ENCODE measurements at places on chromosomes 2 and 18. TPM values are rescaled to one million over a fixed set of nuclear protein-coding genes. Genes with fewer than 3 reads are reported as not detected.

DNA sequence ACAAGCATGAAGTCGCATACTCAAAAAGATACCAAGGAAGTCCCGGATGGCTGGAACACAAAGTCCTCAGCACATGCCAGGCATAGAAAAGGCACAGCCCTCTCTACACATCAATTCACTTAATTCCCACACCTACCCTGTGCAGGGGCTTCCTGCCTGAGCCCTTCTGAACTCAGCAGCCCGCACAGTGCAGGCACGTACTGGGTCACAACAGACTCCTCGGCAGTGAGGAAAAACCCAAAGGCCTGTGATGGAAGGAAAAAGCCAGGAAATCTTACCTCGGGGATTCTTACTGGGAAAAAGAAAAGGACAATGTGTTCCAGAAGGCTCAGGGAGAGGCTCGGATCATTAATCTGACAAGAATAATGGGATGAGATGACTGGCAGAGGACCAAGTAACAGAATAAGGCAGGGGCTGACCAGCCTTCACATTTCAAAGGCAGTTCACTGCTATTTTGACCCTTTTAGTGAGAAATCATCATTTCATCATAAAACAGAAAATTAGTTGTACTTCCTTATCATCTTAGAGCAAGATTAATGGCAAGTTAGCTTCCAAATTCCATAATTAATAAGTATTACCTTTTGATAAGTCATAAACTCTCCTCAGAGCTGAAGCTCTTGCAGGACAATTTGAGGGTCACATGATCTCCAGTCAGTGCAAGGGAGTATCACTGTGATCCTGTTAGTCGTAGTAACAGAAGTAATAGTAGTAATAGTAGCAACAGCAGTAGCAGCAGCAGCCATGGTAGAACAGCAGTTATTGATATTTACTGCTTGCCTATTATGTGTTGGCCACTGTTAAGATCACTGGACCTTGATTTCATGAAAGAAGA is 87.4 kb downstream of the STK39 start:
- H3K36me3 ChIP-seq = peaks cover 31% of the 10 kb centered on the region
- H3K27me3 ChIP-seq = no peaks in the 10 kb centered on the region
- H3K27ac ChIP-seq = no peak overlapping the region
- H3K4me3 ChIP-seq = no peak overlapping the region

Gene PRSS56
- total RNA-seq = not detected

Gene PTPN2
- 28.6 TPM for total RNA-seq

DNA sequence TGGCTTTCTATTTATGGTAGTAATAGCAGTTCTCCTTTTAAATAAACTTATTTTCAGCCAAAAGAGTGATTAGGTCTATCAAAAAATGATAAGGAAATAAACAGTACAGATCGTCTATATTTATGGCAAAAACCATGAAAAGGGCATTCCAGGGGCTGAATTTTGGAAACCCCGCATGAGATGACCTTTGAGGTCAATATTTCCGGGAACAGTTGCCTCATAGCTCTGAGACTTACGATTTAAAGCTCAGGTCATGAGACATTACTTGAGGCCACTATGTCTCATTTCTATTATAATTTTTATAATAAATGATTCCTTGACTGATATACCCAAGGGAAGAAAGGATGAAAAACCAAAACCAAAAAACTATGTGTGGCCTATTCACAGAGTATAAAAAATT is 101.1 kb downstream of the LDLRAD4 start:
- H3K27me3 ChIP-seq = no peaks in the 10 kb centered on the region
- H3K4me1 ChIP-seq = no peaks in the 10 kb centered on the region
- H3K36me3 ChIP-seq = no peaks in the 10 kb centered on the region
- H3K4me3 ChIP-seq = no peak overlapping the region
- no peak overlapping the region for H3K27ac ChIP-seq
- DNase-seq = no peak

- H3K27ac ChIP-seq = no peak overlapping the region
- no peak for DNase-seq
- H3K36me3 ChIP-seq = peaks cover 30% of the 10 kb centered on the region
Observed at GRCh38 chr2:171972329-171972982, 27.3 kb upstream of the METAP1D start.

Gene DNAH6
- 0.10 TPM for total RNA-seq

GRCh38 chr18:55265984-55266383 is 306.7 kb upstream of the CCDC68 start:
- no peak overlapping the region for H3K4me3 ChIP-seq
- DNase-seq = no peak
- H3K4me1 ChIP-seq = peaks cover 20% of the 10 kb centered on the region
- H3K27ac ChIP-seq = no peak overlapping the region
- no peaks in the 10 kb centered on the region for H3K27me3 ChIP-seq

DNA sequence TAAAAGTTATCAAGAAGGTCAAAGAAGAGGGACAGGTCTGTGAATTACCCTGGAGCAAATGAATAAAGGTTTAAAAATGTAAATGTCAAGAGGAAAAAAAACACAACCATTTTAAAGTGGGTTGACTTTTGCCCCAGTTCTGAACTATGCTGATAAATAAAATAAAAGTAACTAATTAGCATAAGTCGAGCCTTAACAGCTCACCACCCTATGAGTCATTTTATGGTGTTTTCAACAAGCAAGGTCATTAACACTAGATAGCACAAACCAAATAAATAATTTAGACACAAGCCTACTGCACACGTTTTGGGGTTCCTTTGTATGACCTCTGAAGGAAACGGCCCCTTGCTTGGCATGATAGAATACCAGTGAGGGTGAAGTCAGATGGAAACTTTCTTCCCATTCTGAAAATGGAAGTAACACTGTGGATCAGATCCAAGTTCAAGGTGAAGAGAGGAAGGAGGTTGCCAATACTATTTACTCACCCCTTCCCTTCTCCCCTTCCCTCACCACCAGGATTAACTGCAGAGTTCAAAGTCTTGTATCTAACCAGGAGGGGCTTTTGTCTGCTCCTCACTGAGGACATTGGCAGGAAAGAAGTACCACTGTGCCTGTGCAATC is 380.0 kb upstream of the ACVR2A start:
- no peak for DNase-seq
- no peak overlapping the region for H3K4me3 ChIP-seq
- H3K27ac ChIP-seq = no peak overlapping the region

Gene MZT2A
- 110 TPM for total RNA-seq

- H3K4me3 ChIP-seq = no peak overlapping the region
- no peaks in the 10 kb centered on the region for H3K36me3 ChIP-seq
- H3K27me3 ChIP-seq = no peaks in the 10 kb centered on the region
Observed at GRCh38 chr2:96241900-96242611, 23.7 kb downstream of the TMEM127 start.

Gene RNF149
- total RNA-seq = 31.8 TPM

Data from osteocyte (in vitro differentiated cells).